ENCODE measurements at places on chromosomes 13 and 19.

GRCh38 chr19:46536391-46536790, 40.7 kb upstream of the PNMA8B start:
- no peak for DNase-seq

GRCh38 chr13:50153876-50154275, 138.6 kb downstream of the KCNRG start:
- no peak for DNase-seq

GRCh38 chr13:94269557-94269956, 209.9 kb downstream of the DCT start:
- DNase-seq = no peak

- no peak for DNase-seq
These were observed 37.3 kb downstream of the PHF11 start for GRCh38 chr13:49533011-49533410.

GRCh38 chr13:46647512-46648065, 94.6 kb downstream of the LRCH1 start:
- DNase-seq = no peak

GRCh38 chr13:95352486-95352885, 51.2 kb upstream of the ABCC4 start:
- no peak for DNase-seq

DNA sequence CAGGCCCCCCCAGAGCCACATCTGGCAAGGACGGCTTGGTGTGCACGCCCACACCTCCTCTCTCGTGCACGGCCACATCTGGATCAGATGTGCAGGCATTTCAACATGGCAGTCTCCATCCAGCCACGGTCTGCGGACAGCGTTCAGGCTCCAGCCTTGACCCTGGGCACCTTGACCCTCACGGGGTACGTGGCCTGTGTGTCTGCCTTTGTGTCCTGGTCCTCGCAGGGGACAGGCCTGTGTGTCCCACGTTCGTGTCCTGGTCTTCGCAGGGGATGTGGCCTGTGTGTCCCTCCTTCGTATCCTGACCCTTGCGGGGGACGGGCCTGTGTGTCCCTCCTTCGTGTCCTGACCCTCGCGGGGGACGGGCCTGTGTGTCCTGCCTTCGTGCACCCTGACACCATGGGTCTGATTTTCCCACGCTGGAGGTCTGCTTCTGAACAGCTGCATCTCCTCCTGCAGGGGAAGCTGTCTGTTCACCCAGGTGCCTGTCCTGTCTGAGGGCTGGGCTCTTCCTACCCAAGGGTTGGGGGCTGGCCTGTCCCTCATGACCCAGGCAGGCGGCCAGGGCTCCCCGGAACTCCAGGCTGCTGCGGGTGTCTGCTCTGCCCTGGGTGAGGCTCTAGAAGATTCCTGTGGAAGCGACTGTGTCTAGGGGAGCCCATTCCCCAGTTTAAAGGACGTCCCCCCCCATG, 25.3 kb downstream of the RASA3 start:
- DNase-seq = no peak

- DNase-seq = no peak
These were observed 1096.8 kb upstream of the ATXN8OS start for GRCh38 chr13:69010789-69011188.

- DNase-seq = peak; percentile 48
These were observed 329.6 kb downstream of the PCDH20 start for GRCh38 chr13:61086087-61086486.

- no peak for DNase-seq
These were observed 139.2 kb downstream of the ZAR1L start for GRCh38 chr13:32175943-32176342.

DNA sequence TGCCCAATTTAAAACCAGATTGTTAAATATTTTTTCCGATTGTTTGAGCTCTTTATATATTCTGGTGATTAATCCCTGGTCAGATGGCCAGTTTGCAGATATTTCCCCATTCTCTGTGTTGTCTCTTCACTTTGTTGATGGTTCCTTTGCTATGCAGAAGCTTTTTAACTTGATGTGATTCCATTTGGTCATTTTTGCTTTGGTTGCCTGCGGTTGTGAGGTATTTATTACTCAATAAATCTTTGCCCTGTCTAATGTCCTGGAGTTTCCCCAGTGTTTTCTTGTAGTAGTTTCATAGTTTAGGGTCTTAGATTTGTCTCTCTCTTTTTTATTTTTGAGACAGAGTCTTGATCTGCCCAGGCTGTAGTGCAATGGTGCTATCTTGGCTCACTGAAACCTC, 23.8 kb upstream of the LMO7 start:
- DNase-seq = peak; percentile 57

- no peak for DNase-seq
These were observed 2.8 kb upstream of the IFI30 start for GRCh38 chr19:18170714-18171255.
